NCI-H2227 treated with DMSO at 0.1 percent for 48 hours (cell line): ENCODE measurements at places on chromosomes 12 and 14.
A peak's percentile ranks its signal among the peaks of the same experiment; 100 is the strongest.

DNA sequence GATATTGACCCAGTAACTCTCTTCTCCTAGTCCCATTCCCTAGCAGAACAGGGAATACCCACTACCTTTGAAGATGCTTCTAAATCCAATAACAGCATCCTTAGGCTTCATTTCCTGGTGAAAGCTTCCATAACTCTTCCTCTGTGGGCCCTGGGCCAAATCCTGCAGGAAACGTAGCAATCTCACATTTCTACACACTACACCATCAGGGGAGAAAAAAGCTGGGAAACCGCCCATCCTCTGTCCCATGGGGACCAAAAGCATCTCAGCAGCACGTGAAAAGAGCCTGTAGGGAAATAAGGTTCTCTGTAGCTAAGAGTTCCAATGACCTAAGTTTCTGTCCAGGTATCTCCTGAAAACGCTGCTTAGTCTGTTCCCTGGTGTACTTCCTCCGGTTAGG is 340.2 kb downstream of the DPF3 start:
- DNase-seq, result no peak

DNA sequence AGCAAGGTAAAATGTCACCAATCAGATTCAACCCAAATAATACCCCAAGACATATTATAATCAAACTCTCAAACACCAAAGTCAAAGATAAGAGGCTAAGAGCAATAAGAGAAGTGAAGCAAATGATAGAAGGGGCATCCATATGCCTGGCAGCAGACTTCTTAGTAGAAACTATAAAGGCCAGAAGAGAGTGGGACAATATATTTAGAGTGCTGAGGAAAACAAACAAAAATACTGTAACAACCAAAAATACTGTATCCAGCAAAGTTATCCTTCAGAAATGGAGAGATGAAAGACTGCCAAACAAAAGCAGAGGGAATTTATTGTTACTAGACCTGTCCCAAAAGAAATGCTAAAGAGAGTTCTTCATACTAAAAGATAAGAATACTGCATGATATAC is 25.8 kb downstream of the COX16 start:
- DNase-seq, result no peak

DNA sequence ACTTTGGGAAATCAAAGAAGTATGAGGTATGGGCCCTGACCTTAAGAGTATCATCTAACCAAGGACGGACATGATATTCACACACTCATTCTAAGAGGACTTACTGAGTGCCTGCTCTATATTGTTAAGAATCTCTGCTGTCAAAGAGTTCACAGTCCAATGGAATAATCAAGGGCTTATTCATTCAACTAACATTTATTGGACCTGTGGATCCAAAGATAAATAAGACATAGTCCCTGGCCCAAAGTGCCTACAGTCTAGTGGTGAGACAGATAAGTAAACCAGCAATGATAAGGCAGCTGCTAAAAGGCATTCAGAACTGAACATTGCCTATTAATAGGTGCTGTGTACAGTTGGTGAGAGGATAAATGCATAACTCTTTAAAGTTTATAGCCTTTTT is 11.0 kb downstream of the WDR20 start:
- no peak for DNase-seq

GRCh38 chr14:74577247-74577947 is 34.6 kb downstream of the LTBP2 start:
- no peak for DNase-seq

DNA sequence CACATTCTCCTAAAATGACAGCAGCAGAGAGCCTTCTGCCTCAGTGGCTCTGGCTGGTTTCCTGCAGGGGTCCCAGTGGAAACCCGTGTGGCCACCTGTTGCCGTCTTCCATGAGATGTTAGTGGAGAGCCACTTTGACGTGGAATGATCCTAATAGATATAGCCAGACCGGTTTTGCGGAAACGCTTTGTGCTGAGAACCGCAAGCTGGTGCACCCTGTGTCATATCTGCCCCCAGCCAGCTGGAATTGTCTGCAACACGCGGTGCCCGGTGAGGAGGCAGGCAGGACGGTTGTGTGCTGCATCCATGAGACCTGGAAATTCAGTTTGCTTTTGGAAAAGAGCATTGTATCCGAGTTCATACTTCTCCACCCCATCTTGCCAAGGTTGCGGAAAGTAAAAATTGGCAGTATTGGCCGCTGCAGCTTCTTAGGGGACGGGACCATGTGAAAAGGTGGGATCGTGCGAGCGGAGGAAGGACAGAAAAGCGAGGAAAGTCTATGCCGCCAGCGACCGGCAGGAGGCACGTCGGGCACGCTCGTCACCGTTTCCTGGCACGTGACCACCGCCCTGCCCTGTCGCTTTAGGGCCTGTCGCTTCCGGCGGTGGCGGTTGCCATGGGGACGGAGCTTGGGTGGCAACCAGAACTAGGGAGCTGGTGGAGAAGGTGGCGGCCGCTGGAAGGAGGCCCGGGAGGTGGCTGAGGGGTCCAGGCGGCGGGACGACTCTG is at the start of gene CFAP251:
Gene CFAP251, plus strand, starts transcription at position 643 of the 729 bp plus-strand sequence. CDS start 2,714 bp downstream, outside the sequence.
- DNase-seq, result peak; percentile 59

DNA sequence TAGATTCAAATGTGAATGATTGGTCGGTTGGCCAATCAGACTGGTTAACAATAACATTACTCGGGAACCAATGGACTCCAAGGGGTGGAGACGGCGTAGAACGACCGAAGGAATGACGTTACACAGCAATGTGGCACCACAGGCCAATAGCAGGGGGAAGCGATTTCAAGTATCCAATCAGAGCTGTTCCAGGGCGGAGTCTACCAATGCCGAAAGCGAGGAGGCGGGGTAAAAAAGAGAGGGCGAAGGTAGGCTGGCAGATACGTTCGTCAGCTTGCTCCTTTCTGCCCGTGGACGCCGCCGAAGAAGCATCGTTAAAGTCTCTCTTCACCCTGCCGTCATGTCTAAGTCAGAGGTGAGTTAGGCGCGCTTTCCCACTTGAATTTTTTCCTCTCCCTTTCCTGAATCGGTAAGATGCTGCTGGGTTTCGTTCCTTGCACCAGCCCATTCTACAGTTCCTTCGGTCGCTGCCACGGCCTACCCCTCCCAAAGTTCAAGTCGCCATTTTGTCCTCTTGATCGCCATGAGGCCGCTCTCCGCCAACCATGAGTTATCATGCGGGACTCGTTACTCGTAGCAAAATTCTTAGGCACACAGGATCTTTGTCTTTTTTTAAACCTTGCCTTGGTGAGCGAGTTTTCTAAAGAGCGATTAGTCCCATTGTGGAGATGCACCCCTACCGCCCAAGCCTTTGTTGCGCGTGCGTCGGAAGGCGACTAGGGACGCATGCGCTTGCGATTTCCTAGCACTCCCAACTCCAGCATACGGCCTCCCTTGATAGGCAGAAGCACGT is at the start of gene HNRNPA1:
Gene HNRNPA1, plus strand, starts transcription at position 259 of the 793 bp plus-strand sequence. Its CDS starts 82 bp downstream, at position 341.
- DNase-seq, result peak; percentile 99

DNA sequence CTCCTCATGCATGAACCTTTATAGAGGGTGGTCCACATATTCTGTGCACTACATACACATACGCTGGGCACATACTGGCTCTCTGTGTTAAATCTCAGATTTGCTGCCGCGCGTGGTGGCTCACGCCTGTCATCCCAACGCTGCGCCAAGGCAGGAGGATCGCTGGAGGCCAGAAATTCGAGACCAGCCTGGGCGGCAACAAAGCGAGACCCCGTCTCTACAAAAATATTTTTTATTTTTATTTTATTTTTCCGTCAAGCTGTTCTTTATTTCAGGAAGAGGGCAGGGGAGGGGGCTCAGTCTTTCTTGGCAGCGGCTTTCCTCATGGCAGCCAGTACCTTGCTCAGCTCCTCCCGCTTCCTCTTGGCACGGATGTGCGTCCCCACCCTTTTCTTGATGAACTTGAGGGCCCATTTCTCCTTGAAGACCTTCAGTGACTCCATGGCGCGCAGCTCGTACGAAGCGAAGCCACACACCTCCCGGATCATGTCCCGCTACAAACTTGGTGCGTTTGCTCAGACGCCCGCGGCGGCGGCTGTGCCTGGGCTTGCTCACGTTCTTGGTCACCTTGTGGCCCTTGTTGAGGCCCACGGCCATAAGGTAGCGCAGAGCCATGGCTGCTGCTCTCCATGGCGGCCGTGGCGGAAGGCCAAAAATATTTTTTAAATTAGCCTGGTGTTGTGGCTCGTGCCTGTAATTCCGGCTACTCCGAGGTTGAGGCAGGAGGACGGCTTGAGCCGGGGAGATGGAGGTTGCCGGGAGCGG is 3.2 kb downstream of the DCAF4 start:
- no peak for DNase-seq

GRCh38 chr12:85688837-85689236 is 147.4 kb downstream of the RASSF9 start:
- DNase-seq, result no peak

- no peak for DNase-seq
Observed at GRCh38 chr12:8584004-8584403, 28.7 kb downstream of the AICDA start.

- peak; percentile 24 for DNase-seq
Observed at GRCh38 chr14:67270145-67270753, 29.0 kb downstream of the PALS1 start.

DNA sequence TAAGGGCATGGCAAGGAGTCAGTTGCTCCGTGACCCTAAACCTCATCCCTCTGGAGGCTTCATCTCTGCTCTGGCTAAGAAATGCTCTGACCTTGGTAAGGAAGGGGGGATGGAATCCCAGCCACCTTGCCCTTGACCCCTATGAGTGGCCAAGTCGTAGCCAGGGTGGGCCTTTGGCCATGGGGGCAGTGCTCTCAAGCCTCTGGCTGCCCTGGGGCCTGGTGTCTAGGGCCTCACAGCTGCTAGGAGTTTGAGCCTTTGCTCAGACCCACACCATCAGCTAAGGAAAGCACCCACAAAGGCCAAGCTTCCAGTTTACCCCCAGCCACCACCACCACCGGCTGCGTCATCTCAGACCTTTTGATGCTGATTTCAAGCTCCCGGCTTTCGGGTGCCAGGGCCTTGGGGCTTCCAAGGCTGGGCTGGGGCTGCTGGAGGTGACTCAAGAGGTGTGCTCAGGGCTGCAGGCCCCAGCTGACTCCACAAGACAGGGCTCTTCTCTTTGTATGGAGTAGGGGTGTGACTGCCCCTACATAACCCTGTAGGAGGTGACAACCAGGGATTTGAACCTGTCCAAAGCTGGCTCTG is 3.7 kb downstream of the ASB2 start:
- no peak for DNase-seq

GRCh38 chr12:51907083-51907855 is at the start of gene ACVRL1:
Gene ACVRL1, plus strand, starts transcription at chr12:51907504. Its CDS starts 4,971 bp downstream, at chr12:51912475.
- DNase-seq, result no peak

GRCh38 chr12:74889563-74890236 is 319.9 kb downstream of the KCNC2 start:
- DNase-seq, result no peak

- DNase-seq, result no peak
Observed at GRCh38 chr12:132270516-132270915, 58.9 kb downstream of the GALNT9 start.

DNA sequence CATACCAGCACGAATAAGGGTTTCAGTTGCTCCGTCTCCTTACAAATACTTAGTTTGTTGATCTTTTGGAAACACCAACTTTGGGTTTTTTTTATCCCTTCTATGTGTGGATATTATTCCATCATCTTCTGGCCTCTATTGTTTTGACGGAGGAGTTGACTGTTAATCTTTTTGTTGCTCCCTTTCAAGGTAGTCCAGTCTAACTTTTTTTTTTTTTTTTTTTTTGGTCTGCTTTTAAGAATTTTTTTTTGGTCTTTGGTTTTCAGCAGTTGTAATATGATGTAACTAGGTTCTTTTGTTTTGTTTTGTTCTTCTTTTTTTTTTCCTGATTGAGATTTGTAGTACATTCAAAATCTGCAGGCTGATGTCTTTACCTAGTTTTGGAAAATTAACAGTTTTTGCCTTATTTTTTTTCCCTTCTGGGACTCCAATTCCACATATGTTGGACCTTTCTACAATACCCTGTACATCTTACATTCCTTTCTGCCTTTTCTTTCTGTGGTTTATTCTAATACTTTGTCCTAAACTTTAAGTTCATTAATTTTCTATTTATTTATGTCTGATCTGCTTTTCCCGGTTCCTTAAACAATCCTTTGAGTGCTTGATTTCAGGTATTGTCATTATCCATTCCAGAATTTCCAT is 54.9 kb downstream of the DNAH10 start:
- DNase-seq, result no peak

DNA sequence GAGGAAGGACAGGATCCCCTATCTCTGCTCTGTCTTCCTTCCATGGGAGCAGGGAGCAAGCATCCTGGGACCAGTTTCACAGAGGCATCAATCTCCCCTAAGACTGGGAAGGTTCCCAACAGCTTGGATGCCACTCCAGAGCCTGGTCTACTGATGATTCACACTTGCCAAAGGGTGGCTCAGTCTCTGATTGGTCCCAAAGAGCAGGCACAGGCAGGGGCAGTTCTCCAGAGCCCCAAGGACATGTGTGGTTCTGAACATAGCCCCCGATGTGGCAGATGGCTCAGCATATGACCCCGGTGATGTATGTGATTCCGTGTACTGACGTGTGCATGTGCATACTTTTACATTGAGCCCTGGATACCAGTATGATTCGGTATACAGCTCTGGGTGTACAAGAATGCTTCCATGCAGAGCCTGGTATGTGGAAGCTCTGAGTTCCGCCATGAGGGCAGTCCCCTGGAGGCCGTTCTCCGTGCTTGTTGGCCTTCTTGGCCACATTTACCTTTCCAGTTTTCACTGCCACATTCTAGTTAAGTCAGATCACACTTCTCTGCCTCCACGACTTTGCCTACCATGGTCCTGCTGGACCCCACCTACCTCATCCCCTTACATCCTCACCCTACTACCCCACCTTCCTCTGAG is 21.2 kb downstream of the ITGA7 start:
- DNase-seq, result no peak
